ENCODE measurements at places on chromosomes 4 and X.

DNA sequence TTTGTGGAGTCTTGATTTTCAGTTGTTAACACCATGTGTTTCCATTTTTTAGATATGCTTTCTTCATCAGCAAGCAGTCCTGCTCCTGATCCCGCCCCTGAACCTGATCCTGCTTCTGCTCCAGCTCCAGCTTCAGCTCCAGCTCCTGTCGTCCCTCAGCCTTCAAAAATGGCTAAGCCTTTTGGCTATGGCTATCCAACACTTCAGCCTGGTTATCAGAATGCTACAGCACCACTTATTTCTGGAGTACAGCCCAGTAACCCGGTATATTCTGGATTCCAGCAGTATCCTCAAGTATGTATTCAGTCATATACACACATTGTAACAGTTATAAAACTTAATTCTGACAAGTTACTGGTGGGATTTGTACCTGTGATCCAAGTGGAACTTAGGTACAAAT lies 60.9 kb downstream of the SEC24B start:
- no peak for DNase-seq

- DNase-seq = no peak
Measured at GRCh38 chr4:76765473-76766183, 132.3 kb downstream of the SOWAHB start.

DNA sequence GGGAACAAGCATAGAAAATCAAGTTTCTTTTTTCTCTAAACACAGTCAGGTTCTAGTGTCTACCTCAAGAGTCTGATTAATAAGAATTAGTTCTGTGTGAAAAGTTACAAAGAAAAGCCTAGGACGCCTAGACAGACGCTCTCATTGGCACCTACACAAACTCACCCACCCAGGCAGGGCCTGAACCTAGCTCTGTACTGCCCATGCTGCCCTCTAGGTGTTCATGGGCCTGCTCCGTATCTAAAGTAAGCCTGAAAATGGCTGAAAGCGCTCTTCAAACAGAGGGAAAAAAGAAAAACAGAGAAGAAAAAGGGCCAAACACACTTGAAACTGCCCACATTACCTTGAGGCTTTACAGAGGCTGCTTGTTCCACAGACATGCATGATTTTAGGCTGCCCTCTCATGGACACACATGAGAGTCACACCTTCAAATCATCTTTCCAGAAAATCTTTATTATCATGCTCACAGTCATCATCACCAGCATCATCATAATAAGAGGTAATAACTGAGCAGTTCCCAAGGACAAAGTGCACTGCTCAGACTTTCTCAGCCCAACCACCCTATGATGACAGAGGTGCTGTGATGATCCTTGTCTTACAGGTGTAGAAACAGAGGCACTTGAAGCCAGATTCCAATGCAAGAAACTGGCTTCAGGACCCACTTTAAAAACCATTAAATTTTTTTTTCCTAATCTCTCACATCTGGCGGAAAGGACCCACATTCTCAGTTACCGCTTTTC lies 49.6 kb downstream of the MAP7D2 start:
- DNase-seq = peak; percentile 61

- peak; percentile 41 for DNase-seq
Measured at GRCh38 chr4:144174401-144175067, 34.0 kb upstream of the GYPA start.

- no peak for DNase-seq
Measured at GRCh38 chr4:88751258-88752075, 53.8 kb upstream of the NAP1L5 start.

- DNase-seq = no peak
Measured at GRCh38 chr4:88077911-88078524, 70.6 kb downstream of the PKD2 start.

DNA sequence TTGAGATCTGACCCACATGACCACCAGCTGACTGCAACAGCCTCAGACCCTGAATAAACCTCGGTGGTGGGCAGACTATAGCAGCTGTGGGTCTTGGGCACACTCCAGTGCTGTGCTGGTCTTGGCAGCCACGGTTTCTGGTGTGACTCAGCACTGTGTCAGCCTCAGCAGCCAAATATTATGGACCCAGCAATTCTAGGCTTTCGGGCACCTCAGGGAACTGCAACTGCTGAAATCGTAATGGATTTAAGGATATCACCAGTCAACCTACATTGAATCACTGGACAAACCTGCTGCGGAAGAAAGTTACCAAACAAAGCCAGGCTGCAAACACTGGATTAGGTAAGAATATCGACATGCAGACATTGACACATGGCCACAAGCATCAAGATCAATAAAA lies 10.5 kb upstream of the UBE2NL start:
- DNase-seq = no peak

GRCh38 chrX:19865567-19866363 lies 21.6 kb downstream of the SH3KBP1 start:
- DNase-seq = no peak

- DNase-seq = peak; percentile 59
Measured at GRCh38 chr4:154490583-154491340, 837 bp downstream of the DCHS2 start.

- no peak for DNase-seq
Measured at GRCh38 chrX:129524250-129524850, 1.1 kb upstream of the SMARCA1 start.

DNA sequence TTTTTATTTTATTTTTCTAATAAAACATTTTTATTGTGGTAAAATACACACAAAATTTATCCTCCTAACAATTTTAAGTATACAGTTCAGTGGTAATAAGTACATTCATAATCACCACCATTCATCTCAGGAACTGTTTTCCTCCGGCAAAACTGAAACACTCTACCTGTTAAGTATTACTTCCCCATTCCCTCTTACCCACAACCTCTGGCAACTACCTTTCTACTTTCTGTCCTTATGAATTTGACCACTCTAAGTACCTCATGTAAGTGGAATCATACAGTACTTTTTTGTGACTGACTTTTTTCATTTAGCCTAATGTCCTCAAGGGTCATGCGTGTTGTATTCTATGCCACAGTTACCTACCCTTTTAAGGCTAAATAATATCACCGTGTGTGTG lies 21.1 kb upstream of the HSFX4 start:
- DNase-seq = no peak

- no peak for DNase-seq
Measured at GRCh38 chrX:109600237-109600651, 24.7 kb downstream of the KCNE5 start.

DNA sequence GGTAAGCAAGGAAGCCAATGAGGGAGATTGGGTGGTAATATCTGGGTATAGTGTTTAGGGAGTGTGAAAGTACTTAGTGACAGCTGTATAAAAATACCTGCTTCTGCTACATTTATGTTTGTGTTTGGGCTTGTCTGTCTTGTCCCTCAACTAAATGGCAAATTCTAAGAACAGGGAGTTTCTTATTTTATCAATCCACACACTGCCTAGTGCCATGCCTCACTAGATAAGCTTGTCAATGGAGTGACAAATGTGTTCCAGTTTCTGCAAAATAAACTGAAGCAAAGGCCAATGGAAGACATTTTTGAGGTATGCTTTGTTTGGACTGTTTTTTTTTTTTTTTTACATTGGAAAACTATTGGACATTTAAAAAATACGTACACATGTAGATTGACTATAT lies 418.0 kb downstream of the SH2D1A start:
- DNase-seq = no peak

- peak; percentile 24 for DNase-seq
Measured at GRCh38 chrX:38754102-38754790, 47.0 kb upstream of the MID1IP1 start.

DNA sequence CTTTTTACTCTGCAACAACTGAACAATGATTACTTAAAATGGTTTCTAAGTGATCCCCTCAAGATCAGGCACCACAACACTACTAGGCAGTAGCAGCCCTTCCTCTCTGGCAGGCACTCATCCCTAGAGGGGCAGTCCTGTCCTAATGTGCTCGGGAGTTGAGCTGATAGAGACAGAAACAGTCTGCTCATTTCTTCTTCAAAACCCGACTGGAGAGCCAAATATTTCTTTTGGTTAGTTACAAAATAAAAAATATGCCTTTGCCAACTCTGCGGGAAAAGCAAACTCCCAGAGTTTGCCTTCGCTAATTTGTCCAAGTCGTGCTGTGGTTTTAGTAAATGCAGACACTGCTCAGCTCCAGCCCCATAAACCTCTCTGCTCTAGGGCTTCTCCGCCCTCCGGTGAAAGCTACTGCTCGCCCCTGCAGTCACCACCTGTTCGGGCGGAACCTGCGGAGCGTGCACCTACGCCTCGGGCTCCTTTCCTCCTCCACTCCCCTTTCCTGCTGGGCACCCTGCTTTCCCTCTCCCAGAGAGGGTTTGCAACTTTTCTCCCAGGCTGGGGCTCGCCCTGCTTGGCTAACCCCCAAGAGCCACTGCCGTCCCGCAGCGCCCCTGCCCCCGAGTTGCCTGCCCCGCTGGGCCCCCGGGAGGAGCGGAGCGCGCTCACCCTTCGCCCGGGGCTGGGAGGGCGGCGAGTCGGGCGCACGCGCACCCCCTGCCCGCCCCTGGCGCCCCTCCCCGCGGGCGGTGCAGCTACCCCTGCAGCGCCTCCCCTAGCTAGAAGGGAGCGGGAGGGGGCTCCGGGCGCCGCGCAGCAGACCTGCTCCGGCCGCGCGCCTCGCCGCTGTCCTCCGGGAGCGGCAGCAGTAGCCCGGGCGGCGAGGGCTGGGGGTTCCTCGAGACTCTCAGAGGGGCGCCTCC lies at the start of gene NPNT:
Gene NPNT, plus strand, starts transcription at position 812 of the 923 bp plus-strand sequence. CDS start 182 bp downstream, outside the sequence.
- peak; percentile 69 for DNase-seq

DNA sequence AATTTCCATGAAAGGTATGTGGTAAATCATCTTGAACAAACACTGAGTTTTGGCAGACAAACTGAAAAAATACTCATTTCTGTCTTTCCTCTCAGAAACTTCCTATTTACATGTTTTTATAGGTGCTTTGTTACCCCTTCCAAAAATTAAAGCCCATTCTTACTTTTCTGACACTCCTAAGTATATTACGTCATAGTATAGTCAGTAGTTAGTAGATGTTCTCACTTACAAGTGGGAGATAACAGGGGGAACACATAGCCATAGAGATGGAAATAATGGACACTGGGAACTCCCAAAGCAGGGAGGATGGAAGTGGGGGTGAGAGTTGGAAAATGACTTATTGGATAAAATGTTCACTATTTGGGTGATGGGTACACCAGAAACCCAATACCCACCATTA lies 28.8 kb downstream of the TXK start:
- DNase-seq = no peak

GRCh38 chr4:12382567-12382966 lies 953.9 kb upstream of the HS3ST1 start:
- DNase-seq = no peak

DNA sequence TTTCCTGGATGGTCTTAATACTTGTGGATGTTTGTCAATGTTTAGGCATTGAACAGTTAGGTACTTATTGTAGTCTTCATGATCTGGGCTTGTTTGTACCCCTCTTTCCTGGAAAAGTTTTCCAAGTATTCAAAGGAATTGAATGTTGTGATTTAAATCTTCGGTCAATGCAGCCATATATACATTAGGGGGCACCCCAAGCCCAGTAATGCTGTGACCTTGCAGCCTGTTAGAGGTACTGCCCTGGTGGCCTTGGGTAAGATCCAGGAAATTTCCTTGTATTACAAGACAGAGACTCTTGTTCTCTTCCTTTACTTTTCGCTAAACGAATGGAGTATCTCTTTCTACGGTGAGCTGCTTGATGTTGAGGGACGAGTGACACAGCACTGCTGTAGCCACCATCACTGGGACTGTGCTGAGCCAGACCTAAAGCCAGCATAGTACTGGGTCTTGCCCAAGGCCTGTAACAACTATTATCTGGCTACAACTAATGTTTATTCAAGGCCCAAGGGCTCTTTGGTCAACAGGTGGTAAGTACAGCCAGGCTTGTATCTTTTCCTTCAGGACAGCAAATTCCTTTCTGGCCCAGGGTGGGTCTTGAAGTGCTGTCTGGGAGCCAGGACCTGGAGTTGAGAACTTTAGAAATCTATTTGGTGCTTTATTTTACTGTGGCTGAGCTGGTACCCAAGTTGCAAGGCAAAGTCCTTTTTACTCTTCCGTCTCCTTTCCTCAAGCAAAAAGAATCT lies 118.3 kb upstream of the ATOH1 start:
- DNase-seq = no peak

DNA sequence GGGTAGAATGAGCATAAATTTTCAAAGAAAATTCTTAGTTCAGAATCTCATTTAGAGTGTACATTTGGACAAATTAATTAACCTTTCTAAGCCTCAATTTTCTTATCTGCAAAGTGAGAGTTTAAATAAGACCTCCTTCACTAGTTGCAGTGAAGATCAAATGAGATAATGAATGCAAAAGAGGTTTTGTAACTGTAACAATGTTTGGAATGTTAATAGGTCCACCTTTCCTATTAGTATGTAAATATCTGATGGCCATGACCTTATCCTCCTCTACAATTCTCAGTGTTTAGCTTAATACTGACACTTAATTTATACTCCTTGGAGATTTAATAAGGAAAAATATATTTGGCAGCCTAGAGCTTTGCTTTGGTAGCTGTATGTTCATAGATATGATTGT lies 138.8 kb downstream of the GABRG1 start:
- DNase-seq = no peak

DNA sequence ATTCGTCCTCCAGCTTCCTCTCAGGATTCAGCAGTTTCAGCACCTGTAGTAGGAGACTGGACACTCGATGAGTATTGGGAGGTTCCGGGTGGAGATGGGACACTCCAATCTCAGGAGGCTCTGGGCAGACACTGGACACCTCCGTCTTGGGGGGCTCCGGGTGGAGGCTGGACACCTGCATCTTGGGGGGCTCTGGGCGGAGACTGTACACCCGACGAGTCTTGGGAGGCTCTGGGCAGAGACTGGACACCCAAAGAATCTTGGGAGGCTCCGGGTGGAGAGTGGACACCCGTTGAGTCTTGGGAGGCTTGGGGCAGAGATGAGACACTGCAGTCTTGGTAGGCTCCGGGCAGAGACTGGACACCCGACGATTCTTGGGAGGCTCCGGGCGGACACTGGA lies 28.7 kb upstream of the LANCL3 start:
- DNase-seq = no peak

DNA sequence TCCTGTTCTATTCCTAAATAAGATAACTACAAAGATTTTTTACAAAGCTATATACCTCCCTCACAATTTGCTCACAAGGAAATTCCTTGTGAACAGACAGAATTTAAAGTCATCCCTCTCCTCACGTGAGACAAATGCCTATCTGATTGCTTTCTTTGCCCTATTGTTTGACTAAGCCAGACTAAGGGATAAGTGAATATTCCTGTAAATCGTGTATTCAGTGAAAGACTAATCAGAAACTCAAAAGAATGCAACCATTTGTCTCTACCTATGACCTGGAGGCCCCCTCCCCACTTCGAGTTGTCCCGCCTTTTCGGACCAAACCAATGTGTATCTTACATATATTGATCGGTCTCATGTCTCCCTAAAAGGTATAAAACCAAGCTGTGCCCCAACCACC lies 15.3 kb upstream of the ZBTB33 start:
- DNase-seq = no peak

- DNase-seq = no peak
Measured at GRCh38 chr4:37623125-37623524, 63.1 kb downstream of the RELL1 start.

GRCh38 chrX:10660171-10660570 lies 39.8 kb upstream of the MID1 start:
- DNase-seq = no peak

DNA sequence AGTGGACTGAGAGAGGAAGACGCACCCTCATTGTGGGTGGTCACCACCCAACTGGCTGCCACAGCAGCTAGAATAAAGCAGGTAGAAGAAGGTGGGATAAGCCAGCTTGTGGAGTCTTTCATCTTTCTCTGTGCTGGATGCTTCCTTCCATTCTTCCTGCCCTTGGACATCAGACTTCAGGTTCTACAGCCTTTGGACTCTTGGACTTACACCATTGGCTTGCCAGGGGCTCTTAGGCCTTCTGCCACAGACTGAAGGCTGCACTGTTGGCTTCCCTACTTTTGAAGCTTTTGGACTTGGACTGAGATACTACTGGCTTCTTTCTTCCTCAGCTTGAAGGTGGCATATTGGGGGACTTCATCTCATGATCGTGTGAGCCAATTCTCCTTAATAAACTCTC lies 33.5 kb downstream of the ADH6 start:
- no peak for DNase-seq

Data from GM10248 (cell line).